HFFc6 (cell line): ENCODE measurements at places on chromosomes 3 and 15. TPM values are rescaled to one million over a fixed set of nuclear protein-coding genes. Genes with fewer than 3 reads are reported as not detected.

DNA sequence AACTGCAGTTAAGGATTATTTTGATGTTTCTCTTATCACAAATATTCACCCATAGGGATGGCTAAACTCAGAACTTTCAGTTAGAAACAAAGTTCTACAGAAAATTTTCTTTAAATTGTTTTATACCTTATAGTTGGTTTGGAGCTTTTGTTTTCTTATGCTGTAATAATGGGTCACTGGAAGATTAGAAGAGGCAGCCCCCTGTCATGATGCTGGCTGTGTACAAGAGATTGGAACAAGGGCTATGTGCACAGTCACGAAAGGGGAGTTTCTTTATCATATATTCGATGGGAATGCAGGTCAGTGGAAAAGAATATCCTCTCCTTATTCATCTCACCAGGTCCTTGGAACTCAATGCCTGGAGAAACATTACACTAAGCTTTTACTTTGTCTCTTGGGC lies 12.0 kb upstream of the CPA3 start:
- H3K27ac ChIP-seq, result no peak overlapping the region
- H3K4me1 ChIP-seq, result no peaks in the 10 kb centered on the region
- no peak overlapping the region for H3K4me3 ChIP-seq
- peaks cover 10% of the 10 kb centered on the region for H3K27me3 ChIP-seq
- no peaks in the 10 kb centered on the region for H3K36me3 ChIP-seq

- H3K4me1 ChIP-seq, result peaks cover 6% of the 10 kb centered on the region; the same call in 1 of the 2 replicates
- H3K27ac ChIP-seq, result no peak overlapping the region
- DNase-seq, result peak; percentile 15
These were observed 19.5 kb upstream of the COMMD2 start for GRCh38 chr3:149771652-149772271.

GRCh38 chr3:151925876-151926275 lies 52.4 kb downstream of the SUCNR1 start:
- no peaks in the 10 kb centered on the region for H3K36me3 ChIP-seq
- DNase-seq, result peak; percentile 89
- H3K27ac ChIP-seq, result peak overlapping the region; percentile 97
- H3K4me3 ChIP-seq, result peak overlapping the region; percentile 72
- H3K27me3 ChIP-seq, result no peaks in the 10 kb centered on the region

DNA sequence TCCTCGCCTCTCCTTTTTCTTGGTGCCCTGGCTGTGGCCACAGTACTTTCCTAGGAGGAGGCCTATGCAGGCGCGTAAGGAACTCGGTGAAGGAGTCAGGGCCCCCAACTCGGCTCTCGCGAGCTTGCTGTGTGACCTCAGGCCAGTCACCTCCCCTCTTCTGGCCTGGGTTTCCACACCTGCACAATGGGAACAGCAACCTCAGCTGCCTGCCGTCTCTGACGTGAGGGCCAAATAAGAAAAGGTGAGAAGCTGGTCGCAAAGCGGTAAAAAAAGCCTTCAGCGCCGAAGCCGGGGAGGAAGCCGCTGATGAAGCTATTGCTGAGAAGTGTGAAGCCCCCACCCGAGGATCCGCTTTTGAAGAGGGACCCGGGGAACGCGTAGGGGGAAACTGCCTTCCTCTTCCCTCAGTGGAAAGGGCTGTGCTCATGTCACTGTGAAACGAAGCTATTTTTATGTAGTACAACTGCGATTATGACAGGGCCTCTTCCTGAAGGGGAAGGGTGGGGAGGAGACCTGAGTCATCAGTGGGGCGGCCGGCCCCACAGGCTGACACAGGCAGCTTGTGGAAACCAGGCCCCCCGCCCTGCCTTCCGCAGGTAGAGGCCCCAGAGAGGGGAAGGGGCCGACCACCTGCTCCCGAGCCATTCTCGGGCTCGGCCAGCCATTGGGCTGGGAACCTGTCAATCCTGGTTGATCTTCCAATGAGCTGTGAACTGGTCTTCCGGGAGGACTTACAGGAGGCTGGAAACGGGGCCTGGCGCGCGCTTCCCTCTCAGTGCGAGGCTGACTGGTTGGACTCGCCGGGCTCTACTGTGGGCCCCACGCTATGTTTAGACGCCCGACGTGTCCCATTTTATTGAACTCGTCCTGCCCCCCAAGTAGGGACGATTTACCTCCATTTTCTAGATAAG lies 18.0 kb upstream of the ANKDD1A start:
- H3K4me3 ChIP-seq, result peak overlapping the region; percentile 46
- no peaks in the 10 kb centered on the region; the same call in 1 of the 2 replicates for H3K27me3 ChIP-seq
- peak overlapping the region; percentile 82 for H3K27ac ChIP-seq
- DNase-seq, result peak; percentile 86
- peaks cover 65% of the 10 kb centered on the region for H3K4me1 ChIP-seq
- no peaks in the 10 kb centered on the region for H3K36me3 ChIP-seq

DNA sequence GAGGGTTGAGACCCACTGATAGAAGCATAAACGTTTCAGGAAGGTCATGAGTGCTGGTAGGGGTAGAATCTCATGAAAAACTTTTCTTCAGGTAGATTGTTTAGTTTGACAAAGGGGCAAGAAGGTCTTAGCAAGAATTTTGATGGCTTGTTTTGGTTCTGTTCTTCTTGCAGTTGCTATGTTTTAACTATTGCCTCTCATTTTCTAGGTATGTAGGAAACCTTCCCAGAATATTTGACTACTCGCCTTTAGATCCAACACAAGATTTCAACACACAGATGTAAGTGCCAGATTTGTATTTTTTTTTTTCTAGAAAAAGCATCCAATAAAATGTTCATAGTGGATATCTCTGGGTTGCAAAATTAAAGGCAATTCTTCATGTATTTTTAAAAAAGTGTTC lies 77.1 kb downstream of the USP13 start:
- no peak for DNase-seq
- no peak overlapping the region for H3K4me3 ChIP-seq
- H3K36me3 ChIP-seq, result peaks cover 37% of the 10 kb centered on the region
- H3K27me3 ChIP-seq, result no peaks in the 10 kb centered on the region; the same call in 1 of the 2 replicates

DNA sequence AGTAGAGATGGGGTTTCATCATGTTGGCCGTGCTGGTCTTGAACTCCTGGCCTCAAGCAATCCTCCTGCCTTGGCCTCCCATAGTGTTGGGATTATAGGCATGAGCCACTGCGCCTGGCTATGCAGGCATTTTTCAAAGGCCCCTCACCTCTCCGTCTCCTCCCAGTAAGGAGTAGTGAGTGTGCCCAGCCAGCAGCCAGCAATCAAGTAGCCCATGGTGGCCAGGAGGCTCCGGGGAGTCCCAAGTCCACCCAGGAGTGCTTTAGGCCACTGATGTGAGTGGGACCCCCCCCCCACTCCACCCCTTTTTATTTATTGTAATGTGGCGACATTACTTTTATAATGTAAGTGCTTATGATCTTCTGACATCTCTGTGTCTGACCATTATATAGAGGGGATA lies 8.1 kb downstream of the ISG20 start:
- peaks cover 26% of the 10 kb centered on the region for H3K4me1 ChIP-seq
- 0 out of 2 replicates have a peak, but pooled peaks cover 1% of the 10 kb centered on the region for H3K27me3 ChIP-seq
- DNase-seq, result no peak
- H3K4me3 ChIP-seq, result no peak overlapping the region
- H3K36me3 ChIP-seq, result no peaks in the 10 kb centered on the region

GRCh38 chr3:79517766-79518413 lies 249.9 kb downstream of the ROBO1 start:
- no peaks in the 10 kb centered on the region; the same call in 1 of the 2 replicates for H3K27me3 ChIP-seq
- DNase-seq, result peak; percentile 26
- no peaks in the 10 kb centered on the region for H3K36me3 ChIP-seq
- no peak overlapping the region for H3K27ac ChIP-seq
- no peak overlapping the region for H3K4me3 ChIP-seq

DNA sequence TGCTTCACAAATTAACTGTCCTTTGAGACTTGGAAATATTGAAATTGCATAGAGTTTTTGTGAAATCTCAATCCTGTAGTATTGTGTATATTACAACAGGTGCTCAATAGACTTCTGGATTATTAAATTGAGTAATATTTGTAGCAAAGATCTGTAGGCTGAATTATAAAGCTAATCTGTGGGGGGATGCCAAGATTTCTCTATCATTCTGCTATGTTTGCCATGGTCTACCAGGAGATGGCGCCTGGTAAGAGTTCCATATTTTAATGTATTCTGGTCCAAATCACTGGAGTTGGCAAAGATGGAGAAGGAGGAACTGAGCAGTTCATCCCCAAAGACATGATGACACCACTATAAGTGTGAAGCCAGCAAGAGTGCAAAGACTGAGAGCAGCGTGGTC lies 340.9 kb upstream of the TPRG1 start:
- H3K4me3 ChIP-seq, result no peak overlapping the region
- H3K4me1 ChIP-seq, result peaks cover 44% of the 10 kb centered on the region
- H3K27me3 ChIP-seq, result no peaks in the 10 kb centered on the region; the same call in none of the 2 replicates
- no peak overlapping the region for H3K27ac ChIP-seq

- peaks cover 21% of the 10 kb centered on the region for H3K36me3 ChIP-seq
- peak overlapping the region; percentile 95 for H3K4me3 ChIP-seq
- peak; percentile 33 for DNase-seq
- H3K27ac ChIP-seq, result peak overlapping the region; percentile 100
These were observed 518 bp downstream of the OXSR1 start for GRCh38 chr3:38165722-38166387.

- peaks cover 10% of the 10 kb centered on the region; the same call in 1 of the 2 replicates for H3K4me1 ChIP-seq
- no peaks in the 10 kb centered on the region for H3K36me3 ChIP-seq
- DNase-seq, result no peak
- no peak overlapping the region for H3K4me3 ChIP-seq
These were observed 108.4 kb downstream of the SHQ1 start for GRCh38 chr3:72739531-72740466.

DNA sequence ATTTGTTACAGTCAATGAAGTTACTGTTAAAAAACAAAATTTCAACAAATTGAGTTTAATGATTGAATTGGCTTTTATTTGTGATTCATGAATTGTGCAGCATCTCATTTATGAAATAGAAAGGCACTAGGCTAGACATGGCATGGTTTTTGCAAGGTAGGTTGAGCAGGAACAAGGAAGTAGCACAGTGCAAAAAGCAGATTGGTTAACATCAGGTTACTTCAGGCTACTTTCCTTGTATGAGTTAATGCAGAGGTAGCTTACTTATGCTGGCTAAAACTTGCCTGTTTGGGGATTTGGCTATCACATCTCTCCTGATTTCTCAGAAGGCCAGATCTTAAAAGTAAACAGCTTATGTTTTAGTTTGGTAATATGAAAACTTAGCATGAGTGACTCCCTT lies 23.0 kb upstream of the SV2B start:
- no peaks in the 10 kb centered on the region for H3K36me3 ChIP-seq
- DNase-seq, result no peak
- peaks cover 4% of the 10 kb centered on the region for H3K27me3 ChIP-seq
- H3K4me3 ChIP-seq, result no peak overlapping the region
- H3K27ac ChIP-seq, result no peak overlapping the region

DNA sequence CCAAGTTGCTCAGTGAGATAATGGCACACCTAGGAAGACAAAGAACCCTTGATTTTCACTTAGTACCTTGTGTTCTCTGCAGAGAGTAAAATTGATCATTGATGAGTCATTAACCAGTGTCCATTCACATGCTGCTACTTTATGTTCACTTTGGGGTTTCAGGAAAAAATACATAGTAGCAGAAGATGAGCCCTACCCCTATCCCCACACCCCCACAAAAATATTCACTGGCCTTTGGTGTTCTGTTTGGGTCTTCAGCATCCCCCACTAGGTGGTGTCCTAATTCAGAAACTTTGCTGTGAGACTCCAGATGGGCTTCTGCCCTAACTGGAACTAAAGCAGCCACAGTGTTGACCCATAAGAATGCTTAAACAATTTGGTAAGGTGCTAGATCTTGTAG lies 178.8 kb downstream of the KLHL25 start:
- peaks cover 9% of the 10 kb centered on the region; the same call in 1 of the 2 replicates for H3K36me3 ChIP-seq
- DNase-seq, result no peak
- H3K27me3 ChIP-seq, result no peaks in the 10 kb centered on the region
- H3K4me3 ChIP-seq, result no peak overlapping the region
- no peak overlapping the region; the same call in 1 of the 2 replicates for H3K27ac ChIP-seq

GRCh38 chr15:40137303-40138200 lies 23.3 kb upstream of the BUB1B start:
- H3K27me3 ChIP-seq, result peaks cover 7% of the 10 kb centered on the region
- no peaks in the 10 kb centered on the region for H3K4me1 ChIP-seq

- no peak for DNase-seq
- no peak overlapping the region for H3K4me3 ChIP-seq
- H3K27me3 ChIP-seq, result no peaks in the 10 kb centered on the region
- peaks cover 11% of the 10 kb centered on the region; the same call in 1 of the 2 replicates for H3K36me3 ChIP-seq
These were observed 72.1 kb downstream of the LRRC49 start for GRCh38 chr15:70964686-70965085.

DNA sequence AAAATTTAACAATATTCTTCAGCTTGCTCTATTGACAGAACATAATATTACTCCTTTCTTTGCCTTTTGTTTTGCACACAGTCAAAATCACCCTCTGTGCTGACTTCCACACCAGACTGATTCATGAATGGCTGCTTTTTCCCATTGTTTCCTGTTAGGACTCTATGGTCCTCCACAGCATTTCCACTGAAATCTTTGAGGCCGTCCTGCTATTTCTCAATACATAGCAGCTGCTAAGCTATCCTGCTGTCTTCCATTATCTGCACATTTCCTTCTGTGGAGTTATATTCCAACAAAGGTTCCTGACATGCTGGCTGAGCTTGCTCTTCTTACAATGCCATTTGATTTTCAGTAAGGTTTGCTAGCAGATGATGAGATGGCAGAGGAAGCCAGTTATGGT lies 153.3 kb downstream of the EPHA3 start:
- no peaks in the 10 kb centered on the region for H3K4me1 ChIP-seq
- DNase-seq, result no peak

- peaks cover 22% of the 10 kb centered on the region for H3K27me3 ChIP-seq
- H3K4me1 ChIP-seq, result no peaks in the 10 kb centered on the region
- no peak overlapping the region for H3K4me3 ChIP-seq
- no peak overlapping the region for H3K27ac ChIP-seq
- no peaks in the 10 kb centered on the region for H3K36me3 ChIP-seq
- DNase-seq, result no peak
These were observed 14.6 kb upstream of the FGD5 start for GRCh38 chr3:14803981-14804834.

- no peak for DNase-seq
- peaks cover 13% of the 10 kb centered on the region for H3K36me3 ChIP-seq
- H3K4me1 ChIP-seq, result peaks cover 11% of the 10 kb centered on the region
- H3K27ac ChIP-seq, result no peak overlapping the region
- H3K27me3 ChIP-seq, result 0 out of 2 replicates have a peak, but pooled peaks cover 1% of the 10 kb centered on the region
- no peak overlapping the region for H3K4me3 ChIP-seq
These were observed 19.5 kb downstream of the PRKCD start for GRCh38 chr3:53180305-53181023.

GRCh38 chr3:100471444-100471843 lies 21.0 kb upstream of the TMEM45A start:
- H3K27me3 ChIP-seq, result peaks cover 2% of the 10 kb centered on the region; the same call in 1 of the 2 replicates
- DNase-seq, result no peak
- H3K4me3 ChIP-seq, result no peak overlapping the region
- H3K4me1 ChIP-seq, result no peaks in the 10 kb centered on the region
- peaks cover 9% of the 10 kb centered on the region for H3K36me3 ChIP-seq
- H3K27ac ChIP-seq, result no peak overlapping the region

- no peak for DNase-seq
- H3K27ac ChIP-seq, result no peak overlapping the region
- H3K4me3 ChIP-seq, result no peak overlapping the region
- no peaks in the 10 kb centered on the region for H3K4me1 ChIP-seq
- H3K27me3 ChIP-seq, result no peaks in the 10 kb centered on the region
- peaks cover 10% of the 10 kb centered on the region for H3K36me3 ChIP-seq
These were observed 447.7 kb downstream of the GABRG3 start for GRCh38 chr15:27418726-27419125.

The ATP10A gene
- total RNA-seq, result 31.0 to 39.1 TPM (median 32.6 TPM) in 3 replicates

The IQCH gene
- total RNA-seq, result 1.5 to 1.6 TPM (median 1.6 TPM) in 3 replicates

The PRR20G gene
- total RNA-seq, result not detected in 3 replicates

The PDZRN3 gene
- 15.2 to 16.8 TPM (median 16.1 TPM) in 3 replicates for total RNA-seq
